ENCODE measurements at places on chromosomes 1 and 21.

GRCh38 chr1:164559342-164560051, 513 bp downstream of the PBX1 start:
- no peak for DNase-seq

DNA sequence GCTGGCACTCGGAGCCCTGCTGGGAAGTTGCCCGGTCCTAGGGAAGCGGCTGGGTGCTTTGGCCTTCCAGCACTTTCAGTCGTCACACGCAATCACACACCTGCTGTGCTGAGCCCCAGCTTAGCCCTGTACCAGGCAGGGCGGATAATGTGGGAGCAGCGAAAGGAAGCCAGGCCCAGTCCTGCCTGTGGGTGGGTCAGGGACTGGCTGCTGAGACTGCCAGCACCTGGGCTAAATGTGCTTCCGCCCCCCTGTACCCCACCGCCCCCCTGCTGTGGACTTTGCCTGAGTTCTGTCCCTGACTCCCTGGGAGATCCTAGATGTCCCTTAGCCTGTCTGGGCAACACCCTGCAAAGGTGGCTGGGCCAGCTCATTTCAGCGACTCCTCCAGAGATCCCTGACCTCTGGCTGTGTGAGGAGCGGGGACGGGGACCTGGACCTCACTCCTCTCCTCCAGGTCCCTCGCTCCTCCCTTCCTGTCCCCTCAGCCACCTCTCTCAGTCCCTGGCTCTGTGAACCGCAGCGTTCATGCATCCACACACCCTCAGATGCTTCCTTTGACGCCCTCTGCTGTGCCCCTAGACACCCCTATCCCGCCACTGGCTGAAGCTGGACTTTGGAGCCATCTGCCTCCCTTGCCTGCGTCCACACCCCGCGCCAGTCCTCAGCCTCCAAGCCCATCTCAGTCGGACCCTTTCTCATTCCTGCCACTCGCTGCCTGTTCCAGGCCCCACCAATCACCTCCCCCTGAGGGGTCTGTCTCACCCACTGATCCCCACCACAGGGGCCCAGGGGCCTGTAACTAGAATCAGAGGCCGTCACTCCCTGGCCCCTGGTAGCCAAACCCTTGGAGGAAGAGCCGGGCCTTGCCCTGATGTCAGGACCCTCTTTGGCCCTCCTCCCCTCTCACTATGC, 1.4 kb downstream of the MMEL1 start:
- no peak for DNase-seq

GRCh38 chr21:45992301-45993209, 11.0 kb downstream of the COL6A1 start:
- DNase-seq, result no peak

GRCh38 chr1:108897865-108898720, 21.3 kb downstream of the GPSM2 start:
- DNase-seq, result no peak

DNA sequence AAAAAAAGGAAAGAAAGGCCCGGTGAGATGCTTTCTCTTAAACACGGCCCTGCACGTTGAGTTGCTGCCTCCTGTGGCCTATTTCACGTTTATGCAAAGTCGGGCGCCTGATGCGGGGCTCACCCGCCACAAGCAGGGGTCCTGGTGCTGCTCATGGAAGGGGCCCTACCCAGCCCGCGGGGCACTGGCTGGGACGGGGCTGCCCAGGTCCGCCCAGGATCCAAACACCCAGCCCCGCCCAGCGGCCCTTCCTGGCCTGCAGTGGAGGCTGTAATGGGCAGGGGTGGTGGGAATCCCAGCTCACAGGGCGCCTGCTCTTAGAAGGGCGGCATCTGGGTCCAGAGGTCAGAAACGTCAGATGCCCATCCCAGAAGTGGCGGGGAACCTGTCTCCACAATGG, 1.6 kb downstream of the COL6A2 start:
- DNase-seq, result no peak

GRCh38 chr1:228867108-228867950, 132.1 kb downstream of the RHOU start:
- no peak for DNase-seq

DNA sequence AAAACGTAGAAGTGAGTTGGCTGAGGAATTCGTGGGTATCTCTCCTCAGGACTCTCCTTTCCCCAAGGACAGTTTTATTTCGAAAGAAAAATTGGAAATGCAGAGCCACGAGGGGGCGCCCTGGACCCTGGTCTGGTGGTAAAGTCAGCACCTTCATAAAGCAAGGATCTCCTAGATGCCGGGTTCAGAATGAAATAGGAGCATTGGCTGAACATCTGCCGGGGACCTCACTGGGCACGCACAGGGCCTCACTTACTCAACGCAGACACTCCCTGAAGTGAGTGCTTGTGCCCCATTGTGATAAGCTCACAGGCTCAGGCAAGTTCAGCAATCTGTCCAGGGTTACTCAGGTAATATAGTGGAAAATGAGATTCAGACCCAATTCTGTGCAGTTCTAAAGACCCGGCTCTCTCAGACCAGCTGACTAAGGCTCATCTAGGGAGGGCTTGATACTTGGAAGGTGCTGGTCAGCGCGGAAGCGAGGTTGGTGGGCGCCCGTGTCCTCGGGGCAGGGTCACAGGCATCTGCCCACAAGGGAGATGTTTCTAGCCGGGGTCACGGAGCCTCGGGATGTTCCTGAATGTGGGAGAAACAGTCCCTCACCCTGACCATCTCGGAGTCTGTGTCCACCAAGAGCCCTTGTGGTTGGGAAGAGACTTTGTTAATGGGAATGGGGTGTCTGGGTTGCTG, 55.7 kb upstream of the ETV3 start:
- DNase-seq, result no peak

- no peak for DNase-seq
Measured at GRCh38 chr1:112706505-112707220, at the start of gene RHOC. RHOC (minus strand) TSS chr1:112707127; CDS start chr1:112703799, 3,328 bp downstream.
